ENCODE measurements at places on chromosomes 3 and 15. TPM values are rescaled to one million over a fixed set of nuclear protein-coding genes. Genes with fewer than 3 reads are reported as not detected.
A peak's percentile ranks its signal among the peaks of the same experiment; 100 is the strongest.

The GOLGA8G gene
- not detected for total RNA-seq

The MNS1 gene
- 5.6 TPM for total RNA-seq

DNA sequence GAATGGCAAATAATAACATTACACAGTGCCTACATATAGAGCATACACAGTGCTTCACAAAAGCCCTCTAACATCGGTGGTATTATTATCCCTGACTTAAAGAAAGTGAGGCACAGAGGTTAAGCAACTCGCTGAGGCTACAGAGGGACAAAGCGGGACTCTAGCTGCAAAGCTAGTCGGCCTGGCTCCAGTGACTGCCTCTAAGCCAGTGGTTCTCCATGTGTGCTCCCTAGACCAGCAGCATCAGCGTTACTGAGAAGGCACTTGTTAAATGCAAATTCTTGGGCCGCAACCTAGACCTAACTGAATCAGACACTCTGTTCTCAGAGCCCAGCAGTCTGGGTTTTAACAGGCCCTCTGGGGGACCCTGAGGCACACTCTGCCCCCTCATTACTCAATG is 33.1 kb upstream of the LIPC start:
- DNase-seq, result no peak

GRCh38 chr3:53577506-53577905 is 83.1 kb downstream of the CACNA1D start:
- DNase-seq, result no peak

DNA sequence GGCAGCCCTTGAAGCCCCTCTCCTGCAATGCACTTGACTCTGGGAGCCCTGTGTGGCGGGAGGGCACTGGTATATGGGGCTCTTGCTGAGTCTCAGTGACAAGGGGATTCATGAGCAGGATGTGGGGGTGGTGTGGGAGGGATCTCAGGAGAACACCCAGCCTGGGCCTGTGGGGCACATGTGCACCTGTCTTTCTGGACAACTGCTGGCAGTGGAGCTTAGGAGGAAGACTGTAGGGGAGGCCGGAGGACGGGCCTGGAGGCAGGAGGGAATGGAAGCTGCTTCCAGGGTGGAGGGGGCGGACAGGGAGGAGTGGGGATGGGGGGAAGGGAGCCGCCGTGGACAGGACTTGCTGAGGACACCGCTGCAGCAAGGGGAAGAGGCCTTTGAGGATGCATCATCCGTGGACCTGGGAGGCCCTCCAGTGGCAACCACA is 10.8 kb upstream of the SNRPA1 start:
- peak; percentile 33 for DNase-seq
